Stimulated activated CD4-positive, alpha-beta T cell treated with anti-CD3 and anti-CD28 coated beads, Interleukin-15, amount 100 ng/mL, for 1 hour (primary cell): ENCODE measurements at places on chromosomes 4 and X.

DNA sequence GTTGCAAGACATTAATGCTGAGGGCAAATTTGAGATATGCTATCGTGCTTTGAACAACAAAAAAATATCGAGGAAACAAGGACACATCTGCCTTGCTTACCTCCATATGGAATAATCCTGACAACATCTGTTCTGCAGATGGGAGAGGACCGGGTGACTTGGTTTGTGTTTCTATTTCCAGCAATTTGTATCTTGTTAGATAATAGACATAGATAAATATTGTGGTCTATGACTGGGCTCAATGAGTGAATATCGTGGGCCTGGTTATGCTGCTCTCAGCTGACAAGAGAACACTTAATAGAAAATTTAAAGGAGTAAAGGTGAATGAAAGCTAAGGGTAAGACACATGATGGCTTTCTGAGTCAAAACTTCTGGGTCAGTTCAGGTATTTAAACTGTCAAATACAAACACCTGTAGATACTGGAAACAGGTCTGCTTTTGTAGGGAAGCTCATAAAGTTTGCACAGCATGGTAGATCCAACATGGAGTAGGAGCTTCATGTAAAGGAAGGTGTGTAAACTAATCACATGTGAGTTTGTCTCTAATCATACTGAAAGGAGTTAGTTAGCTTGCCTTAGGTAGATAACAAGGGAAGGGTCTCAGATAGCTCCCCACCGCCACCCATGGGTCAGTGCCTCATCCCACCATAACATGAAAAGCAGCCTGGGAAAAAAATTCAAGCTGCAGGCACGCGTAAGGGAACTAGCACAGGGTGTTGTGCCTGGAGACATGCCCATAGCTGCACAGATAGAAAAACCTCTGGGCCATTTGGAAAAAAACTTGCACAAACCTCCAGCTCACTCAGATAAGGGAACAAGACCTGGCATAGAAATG, 904.1 kb upstream of the EPHA5 start:
- no peak for DNase-seq

DNA sequence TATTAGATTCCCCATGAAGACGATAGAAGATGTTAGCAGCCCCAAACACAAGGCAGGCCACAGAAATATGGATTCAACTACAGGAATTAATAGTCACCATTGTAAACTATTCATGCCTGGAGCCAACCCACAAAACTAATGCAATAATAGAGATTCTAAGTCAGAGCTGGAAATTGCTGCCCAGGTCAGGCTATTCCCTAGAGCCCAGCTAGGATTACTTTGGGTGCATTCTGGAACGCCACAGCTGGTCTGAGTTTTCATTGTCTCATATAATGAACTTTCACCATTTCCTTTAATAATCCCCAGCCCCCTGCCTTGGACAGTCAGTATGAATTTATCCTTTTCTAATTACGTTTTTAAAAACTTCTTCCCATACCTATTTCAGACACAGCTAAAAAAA, 252.6 kb downstream of the PAPSS1 start:
- DNase-seq, result no peak

DNA sequence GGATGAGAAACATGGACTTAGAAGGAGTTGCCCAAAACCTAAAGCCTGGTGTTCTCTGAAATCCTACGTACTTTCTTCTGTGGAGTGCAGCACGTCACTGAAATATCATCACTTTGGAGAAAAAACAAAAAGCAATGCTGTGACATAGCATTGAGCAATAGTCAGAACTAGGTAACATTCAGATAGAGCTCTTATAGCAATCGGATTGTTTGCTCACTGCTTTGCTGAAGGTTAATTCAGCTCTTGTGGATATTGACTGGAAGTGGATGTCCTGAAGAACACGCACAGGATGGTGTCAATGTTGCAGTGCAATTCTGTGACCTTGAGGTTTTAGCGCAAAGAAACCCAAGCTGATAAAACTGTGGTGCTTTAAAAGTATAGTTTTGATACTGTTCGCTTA, 114.2 kb upstream of the GRXCR1 start:
- DNase-seq, result no peak

GRCh38 chr4:21413807-21414370, 534.7 kb downstream of the KCNIP4 start:
- DNase-seq, result no peak

DNA sequence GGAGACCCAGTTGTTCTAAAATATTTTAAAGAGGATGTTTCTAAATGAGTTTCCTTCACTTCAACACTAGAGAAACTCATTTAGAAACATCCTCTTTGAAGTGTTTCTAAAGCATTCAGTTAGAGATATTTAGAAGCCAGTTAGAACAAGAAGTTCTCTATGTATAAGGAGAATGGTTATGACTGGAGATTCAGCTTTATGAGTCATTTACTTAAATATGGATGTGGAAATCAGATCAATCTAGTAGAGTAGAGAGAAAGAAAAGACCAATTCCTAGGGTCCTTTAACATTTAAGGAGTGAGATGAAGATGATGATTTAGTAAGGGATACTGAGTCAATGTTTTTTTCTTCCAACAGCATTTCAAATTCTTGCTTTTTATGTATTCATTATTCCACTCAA, 234.1 kb downstream of the GRXCR1 start:
- DNase-seq, result no peak
